Right cardiac atrium (tissue), 5 donors: ENCODE measurements at places on chromosomes 1 and 21. TPM values are rescaled to one million over a fixed set of nuclear protein-coding genes. Genes with fewer than 3 reads are reported as not detected.

GRCh38 chr1:101667761-101668160 lies 329.0 kb downstream of the OLFM3 start:
- DNase-seq, result no peak

DNA sequence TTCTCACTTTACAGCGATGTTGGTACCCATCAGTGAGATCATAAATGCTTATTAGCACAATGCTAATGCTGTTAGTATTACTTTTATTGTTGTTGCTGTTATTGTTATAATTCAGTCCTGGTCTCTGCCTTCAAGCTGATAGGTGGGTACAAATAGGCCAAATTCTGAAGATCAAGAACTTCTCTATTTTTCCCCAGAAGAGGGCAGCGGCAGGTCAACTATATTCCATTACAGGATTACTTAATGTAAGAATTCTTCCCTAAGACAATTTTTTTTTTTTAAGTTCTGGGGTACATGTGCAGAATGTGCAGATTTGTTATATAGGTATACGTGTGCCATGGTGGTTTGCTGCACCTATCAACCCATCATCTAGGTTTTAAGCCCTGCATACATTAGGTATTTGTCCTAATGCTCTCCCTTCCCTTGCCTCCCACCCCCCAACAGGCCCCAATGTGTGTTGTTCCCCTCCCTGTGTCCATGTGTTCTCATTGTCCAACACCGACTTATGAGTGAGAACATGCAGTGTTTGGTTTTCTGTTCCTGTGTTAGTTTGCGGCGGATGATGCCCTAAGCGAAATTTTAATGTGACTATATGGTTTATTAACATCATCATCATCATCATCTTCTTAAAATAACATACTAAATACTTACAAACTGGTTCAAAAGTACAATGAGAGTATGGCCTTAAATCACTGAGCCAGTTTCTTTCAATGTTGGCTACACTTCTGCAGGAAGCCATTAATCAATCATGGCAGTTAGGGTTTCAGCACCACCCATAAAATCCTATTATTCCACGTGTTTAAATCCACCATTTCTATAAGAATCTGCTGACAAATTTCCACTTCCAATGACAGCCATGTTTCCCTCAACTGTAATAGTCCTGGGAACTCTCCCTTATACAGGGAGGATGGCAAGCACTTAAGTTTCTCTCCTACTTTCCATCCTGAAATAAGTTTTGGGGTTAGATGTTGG lies 19.2 kb downstream of the SLC19A2 start:
- no peak for DNase-seq

GRCh38 chr1:164805399-164805798 lies 246.4 kb downstream of the PBX1 start:
- DNase-seq, result no peak

ACOT11 gene
- 31.3 TPM for total RNA-seq

PCP4L1 gene
- 0.51 TPM for total RNA-seq

NES gene
- total RNA-seq, result 282 TPM

ZNF692 gene
- total RNA-seq, result 27.2 TPM

PUM1 gene
- total RNA-seq, result 77.2 TPM

DNA sequence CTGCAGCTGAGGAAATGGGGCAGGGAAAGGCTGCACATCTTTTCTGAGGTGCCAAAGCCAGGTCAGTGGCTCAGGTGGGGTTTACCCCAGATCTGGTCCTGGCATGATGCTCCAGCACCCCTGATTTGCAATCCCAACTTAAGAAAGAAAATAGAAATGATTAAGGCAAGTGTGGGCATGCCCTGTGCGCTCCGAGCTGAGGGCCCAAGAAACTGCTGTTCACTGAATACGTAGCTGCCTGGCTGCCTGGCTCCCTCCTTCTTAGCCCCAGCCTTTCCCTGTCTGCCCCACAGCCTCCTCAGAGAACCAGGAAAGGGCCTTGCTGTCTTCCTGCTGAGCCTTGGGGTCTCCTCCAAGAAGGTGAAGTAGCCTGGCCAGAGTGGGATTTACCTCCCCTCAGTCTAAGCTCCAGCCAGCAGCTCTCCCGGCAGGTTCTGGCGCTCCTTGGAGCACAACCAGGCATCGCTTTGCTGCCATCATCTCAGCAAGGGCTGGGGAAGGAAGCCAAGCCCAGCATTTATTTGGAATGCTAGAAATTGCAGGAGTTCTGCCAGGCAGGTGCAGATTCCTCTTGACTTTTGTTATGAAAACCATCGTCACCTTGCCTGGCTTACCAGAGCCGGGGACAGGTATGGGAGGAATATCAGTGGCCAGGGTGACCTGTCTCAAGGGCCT lies 51.3 kb upstream of the SELENON start:
- no peak for DNase-seq

DNA sequence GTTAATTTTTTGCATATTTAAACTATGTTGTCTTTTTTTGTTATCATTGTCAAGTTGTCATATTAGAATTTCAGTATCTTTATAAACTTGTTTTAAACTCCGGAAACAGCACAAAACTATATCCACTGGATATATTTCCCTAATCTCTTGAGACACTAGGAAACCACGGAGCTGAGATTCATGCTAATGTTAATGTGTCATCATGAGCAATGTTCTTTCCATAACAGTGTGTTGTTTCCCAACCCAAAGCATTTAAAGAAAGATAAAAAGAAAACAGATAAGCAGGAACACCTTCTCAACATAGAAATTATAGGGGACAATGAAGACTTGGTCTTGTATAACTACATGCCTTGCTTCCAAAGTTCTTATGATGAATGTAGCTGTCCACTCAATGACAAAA lies 626.2 kb upstream of the TMPRSS15 start:
- no peak for DNase-seq

DNA sequence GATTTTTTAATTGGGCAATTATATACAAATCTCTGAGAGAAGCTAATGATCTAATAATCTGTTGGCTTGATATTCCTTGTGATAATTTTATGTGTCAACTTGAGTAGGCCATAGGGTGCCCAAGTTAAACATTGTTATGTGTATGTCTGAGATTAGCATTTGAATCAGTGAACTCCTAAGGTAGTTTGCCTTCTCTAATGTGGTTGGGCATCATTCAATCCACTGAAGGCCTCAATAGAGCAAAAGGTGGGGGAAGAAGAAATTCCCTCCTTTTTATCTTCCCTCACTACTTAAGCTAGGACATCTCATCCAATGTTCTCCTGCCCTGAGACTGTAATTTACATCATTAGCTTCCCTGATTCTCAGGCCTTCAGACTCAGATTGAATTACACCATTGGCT lies 394.5 kb downstream of the LMO4 start:
- DNase-seq, result no peak

FCRL5 gene
- total RNA-seq, result not detected

GPR25 gene
- not detected for total RNA-seq

DNA sequence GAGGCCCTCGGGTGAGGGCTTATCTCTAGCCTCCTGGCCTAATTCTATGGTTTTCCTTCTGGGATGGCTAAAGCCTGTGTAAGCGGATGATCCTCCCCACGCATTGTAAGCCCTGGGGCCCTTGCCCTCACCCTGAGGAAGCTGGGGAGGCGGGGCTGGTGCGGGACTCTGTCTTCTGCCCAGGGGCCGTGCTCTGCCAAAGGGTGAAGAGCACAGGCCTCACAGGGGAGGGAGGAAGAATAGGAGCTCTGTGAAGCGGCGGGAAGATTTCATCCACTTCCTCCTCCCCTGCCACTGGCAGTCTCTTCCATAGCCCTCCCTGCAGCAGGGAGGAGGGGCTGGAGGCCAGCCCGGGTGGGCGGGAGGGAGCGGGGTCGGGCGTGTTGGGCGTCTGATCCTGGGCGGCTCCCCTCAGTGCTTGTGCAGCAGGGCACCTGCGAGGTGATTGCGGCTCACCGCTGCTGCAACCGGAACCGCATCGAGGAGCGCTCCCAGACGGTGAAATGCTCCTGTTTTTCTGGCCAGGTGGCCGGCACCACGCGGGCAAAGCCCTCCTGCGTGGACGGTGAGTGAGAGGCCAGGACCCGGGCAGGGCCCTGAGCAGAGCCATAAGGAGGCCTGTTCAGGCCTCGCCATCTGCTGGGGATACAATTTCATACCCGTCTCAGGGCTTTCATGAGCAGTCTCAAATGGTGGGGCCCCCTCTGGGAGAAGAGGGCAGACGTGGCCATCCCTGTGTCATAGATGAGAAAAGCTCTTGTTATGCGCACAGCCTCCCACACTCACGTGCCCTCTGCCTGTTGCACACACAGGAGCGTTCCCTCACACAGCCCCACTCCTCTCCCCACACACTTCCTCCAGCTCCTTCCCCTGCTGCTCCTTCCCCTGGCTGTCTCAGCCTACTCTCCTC lies 7.7 kb upstream of the PPM1J start:
- DNase-seq, result no peak

NR1I3 gene
- total RNA-seq, result not detected

ZSCAN20 gene
- total RNA-seq, result 4.9 TPM

- DNase-seq, result no peak
Measured at GRCh38 chr1:99003581-99004253, 944 bp downstream of the PLPPR5 start.

DNA sequence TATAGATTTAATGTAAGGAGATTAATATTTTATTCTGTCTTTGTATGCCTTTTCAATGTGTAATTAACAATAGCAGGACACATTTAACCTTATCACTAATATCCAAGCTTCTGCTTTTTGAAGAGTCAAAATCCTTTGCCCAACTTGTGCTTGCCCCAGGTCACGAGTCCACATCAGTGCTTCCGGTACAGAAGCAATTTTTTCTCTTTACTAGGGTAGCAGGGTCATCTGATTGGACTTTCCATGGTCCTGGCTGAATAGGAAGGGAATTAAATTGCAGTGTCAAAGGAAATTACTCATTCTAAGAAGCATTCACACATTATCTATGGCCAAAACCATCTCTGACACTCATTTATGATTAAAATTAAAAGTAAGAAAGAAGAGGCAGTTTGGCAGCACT lies 460.5 kb upstream of the ADGRL2 start:
- no peak for DNase-seq

- no peak for DNase-seq
Measured at GRCh38 chr1:11484321-11484655, 5.3 kb downstream of the DISP3 start.

ZNF672 gene
- total RNA-seq, result 44.1 TPM

DNA sequence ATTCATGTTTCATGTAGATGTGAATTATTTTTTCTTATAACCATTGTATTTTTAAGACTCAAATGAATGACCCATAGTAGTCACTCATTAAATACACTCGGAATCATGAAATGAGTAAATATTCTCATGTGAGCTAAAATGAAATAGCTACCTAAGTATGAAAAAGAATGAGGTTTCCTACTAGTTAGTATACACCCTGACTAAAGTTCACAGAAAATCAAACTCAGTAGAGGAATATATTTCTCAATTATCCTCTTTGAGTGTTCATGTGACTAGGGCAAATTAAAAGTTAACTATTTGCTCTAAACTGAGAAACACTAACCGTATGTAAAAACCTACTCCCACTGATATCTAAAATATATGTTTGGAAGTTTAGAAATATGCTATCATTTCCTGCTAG lies 187.8 kb downstream of the BRINP3 start:
- no peak for DNase-seq

DNA sequence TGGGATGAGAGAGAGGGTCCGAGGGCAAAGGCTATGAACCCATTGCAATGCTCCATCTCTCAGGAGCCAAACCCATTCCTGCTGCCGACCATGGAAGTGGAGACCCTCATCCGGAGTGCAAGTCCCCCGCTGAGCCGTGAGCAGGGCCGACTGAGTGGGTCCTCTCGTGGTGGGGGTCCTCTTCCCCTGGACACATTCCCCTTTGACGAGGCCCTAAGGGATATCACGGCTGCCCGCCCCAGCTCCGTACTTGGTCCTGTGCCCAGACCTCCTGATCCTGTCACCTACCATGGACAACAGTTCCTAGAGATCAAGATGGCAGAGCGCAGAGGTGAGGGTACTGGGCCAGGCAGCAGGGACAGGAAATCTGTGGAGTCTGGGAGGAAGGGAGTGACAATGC lies 11.0 kb downstream of the HYI start:
- DNase-seq, result no peak

SYCP1 gene
- total RNA-seq, result not detected

RBM34 gene
- 44.8 TPM for total RNA-seq

LCE6A gene
- not detected for total RNA-seq

DNA sequence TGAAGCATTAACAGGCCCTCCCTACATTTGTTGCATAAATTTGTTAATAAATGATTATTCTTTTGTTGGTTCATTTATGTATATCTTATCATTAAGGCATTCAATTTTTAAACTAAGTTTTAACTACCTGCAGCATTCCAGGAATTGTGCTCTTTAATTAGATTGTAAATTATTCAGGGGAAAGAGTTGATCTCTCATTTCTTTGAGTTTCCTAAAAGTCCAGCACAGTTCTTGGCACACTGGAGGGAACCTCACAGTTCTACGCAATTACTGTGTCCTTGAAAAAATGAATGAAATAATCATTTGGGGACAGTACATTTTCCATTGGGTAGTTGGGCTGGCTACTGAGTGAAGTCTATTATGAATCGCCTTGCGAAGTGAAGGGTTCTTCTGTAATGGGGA lies 493 bp upstream of the STXBP3 start:
- DNase-seq, result no peak

DNA sequence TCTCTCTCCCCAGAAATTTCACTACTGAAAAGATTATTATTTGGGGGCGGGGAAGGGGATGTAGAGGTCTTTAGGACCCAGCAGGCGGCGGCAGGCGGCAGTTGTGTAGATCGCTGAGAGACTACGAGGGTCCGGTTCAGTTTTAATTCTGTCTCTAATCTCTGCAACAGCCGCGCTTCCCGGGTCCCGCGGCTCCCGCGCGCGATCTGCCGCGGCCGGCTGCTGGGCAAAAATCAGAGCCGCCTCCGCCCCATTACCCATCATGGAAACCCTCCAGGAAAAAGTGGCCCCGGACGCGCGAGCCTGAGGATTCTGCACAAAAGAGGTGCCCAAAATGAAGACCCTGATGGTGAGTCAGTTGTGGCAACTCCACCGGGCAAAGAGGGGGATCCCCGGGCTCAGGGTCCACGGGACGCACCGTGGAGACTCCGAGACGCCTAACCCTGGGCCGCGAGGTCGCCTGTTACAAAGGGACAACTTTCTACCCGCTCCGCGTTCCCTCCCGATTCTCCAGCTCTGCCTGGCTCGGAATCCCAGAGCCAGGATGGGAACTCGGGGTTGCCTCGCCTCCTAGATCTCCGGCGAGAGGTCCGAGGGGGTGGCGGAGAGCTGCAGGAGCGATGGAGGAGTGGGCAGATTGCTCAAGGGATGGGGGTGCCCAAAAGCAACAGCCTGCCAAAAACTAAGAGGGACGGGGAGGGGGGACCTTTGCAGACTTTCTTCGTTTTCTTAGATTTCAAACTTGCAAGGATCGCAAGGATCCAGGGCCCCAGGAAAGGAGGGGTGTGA lies at the start of gene ST6GALNAC5:
Gene ST6GALNAC5 (plus strand): TSS at position 139 of the 789 bp plus-strand sequence.
- DNase-seq, result peak; percentile 51

C1orf53 gene
- 7.5 TPM for total RNA-seq
